ENCODE measurements at places on chromosomes 13 and 19. TPM values are rescaled to one million over a fixed set of nuclear protein-coding genes. Genes with fewer than 3 reads are reported as not detected.

The FFAR2 gene
- total RNA-seq, result not detected

The IL17D gene
- total RNA-seq, result 2.3 TPM

DNA sequence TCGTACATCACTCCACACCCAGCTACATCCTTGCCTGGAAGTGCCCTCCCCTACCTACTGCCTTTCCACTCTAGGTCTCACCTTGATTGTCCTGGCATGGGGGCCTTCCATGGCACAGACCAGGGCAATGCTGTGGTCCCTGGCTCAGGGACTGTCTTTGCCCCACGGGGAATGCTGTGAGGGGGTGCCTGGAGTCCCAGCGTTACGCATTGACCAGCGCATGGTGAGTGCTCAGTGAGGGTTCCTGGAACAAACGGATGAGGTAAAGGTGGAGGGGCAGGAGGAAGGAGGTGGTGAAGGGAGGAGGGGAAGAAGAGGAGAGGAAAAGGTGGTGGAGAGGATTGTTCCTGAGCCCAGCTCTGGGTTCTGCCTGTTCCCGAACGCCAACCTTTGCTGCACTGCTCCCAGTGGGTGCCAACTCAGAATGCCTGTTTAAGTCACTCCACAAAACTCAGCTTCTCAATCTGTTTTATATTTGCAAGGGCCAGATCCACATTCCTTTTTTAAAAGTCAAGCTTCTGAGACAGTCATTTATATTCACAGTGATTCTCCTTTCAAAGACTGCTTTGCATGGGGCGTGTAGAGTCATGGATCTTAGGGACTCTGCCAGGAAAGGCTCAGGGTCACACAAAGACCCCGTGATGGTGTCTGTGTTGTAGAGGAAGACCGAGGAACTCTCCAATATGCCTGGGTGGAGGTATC, 40.8 kb downstream of the CHST8 start:
- H3K27ac ChIP-seq, result no peak overlapping the region
- no peaks in the 10 kb centered on the region for H3K4me1 ChIP-seq
- no peaks in the 10 kb centered on the region for H3K27me3 ChIP-seq
- no peak overlapping the region for H3K4me3 ChIP-seq
- DNase-seq, result no peak
- no peaks in the 10 kb centered on the region for H3K36me3 ChIP-seq

DNA sequence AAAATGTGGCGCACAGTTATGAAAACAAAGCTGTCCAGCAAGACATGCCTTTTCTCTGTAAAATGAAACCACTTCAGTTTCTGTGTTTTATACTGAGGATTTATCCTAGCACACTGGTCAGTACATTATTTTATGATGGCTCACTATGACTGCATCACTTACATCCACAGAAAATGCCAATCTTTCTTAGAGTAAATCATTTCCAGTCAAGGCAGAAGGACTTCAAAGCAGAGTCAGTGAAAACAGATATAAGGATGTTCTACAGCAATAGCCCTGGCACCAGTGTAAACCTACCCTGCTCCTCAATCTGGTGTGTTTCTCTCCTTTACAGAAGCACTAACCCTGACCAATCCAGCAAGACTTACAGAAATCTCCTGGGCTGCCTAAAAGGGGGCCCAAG, 473.5 kb downstream of the GPC6 start:
- H3K27ac ChIP-seq, result no peak overlapping the region
- H3K27me3 ChIP-seq, result no peaks in the 10 kb centered on the region
- H3K4me1 ChIP-seq, result peaks cover 36% of the 10 kb centered on the region

- H3K4me3 ChIP-seq, result no peak overlapping the region
- H3K4me1 ChIP-seq, result no peaks in the 10 kb centered on the region
- H3K27ac ChIP-seq, result no peak overlapping the region
- H3K27me3 ChIP-seq, result no peaks in the 10 kb centered on the region
Observed at GRCh38 chr13:111516712-111517640, 196.5 kb downstream of the TEX29 start.

DNA sequence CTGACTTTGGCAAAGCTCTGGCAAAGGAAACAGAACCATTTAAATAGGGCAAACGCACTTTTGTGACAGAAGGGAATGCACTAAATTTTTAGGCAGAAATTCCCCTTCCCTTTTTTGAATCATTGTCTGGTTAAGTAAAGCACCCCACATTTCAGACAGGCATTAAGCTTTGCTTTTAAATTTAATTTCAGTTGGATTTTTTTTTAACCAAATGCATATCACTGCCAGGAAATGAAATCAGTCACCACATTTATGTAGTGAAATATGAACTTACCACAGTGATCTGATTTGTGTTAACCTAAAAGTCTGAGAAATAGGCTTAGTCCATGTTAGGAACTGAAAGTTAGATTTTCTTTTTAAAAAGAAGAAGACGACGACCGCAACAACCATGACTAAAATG, 10.8 kb downstream of the GPR183 start:
- no peak overlapping the region for H3K27ac ChIP-seq
- DNase-seq, result no peak
- no peaks in the 10 kb centered on the region for H3K4me1 ChIP-seq
- H3K36me3 ChIP-seq, result no peaks in the 10 kb centered on the region
- H3K27me3 ChIP-seq, result no peaks in the 10 kb centered on the region
- H3K4me3 ChIP-seq, result no peak overlapping the region

- H3K36me3 ChIP-seq, result peaks cover 9% of the 10 kb centered on the region
- peak; percentile 99 for DNase-seq
- H3K27me3 ChIP-seq, result no peaks in the 10 kb centered on the region
- H3K4me3 ChIP-seq, result peak overlapping the region; percentile 64
- H3K27ac ChIP-seq, result peak overlapping the region; percentile 66
- H3K4me1 ChIP-seq, result peaks cover 9% of the 10 kb centered on the region
Observed at GRCh38 chr19:19120308-19121231, 17.7 kb downstream of the TMEM161A start.

The CYP4F11 gene
- total RNA-seq, result not detected

The NOVA2 gene
- 14.9 TPM for total RNA-seq

Data from GM23338 (cell line).